ENCODE measurements at places on chromosomes 11 and 22.

GRCh38 chr22:45657701-45658100, 13.9 kb upstream of the ATXN10 start:
- DNase-seq, result no peak

DNA sequence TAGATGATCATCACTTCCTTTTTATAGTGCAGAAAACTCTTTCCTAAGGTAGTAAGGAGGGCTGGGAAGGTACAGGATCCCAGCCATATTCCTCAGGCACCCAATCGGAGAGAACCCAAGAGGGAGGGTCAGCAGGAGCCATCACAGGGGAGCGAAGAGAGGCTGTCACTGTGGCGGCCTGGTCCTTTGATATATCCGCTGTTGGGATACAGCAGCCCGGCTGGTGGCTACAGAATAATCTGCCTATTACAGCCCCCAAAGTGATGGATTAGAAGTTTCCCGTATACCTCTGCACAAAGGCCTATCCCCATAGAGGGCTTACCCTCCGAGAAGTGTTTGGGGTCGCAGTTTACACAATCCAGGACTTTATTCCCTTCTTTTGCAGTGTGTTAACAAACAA, 48.5 kb downstream of the OR4D9 start:
- DNase-seq, result no peak

DNA sequence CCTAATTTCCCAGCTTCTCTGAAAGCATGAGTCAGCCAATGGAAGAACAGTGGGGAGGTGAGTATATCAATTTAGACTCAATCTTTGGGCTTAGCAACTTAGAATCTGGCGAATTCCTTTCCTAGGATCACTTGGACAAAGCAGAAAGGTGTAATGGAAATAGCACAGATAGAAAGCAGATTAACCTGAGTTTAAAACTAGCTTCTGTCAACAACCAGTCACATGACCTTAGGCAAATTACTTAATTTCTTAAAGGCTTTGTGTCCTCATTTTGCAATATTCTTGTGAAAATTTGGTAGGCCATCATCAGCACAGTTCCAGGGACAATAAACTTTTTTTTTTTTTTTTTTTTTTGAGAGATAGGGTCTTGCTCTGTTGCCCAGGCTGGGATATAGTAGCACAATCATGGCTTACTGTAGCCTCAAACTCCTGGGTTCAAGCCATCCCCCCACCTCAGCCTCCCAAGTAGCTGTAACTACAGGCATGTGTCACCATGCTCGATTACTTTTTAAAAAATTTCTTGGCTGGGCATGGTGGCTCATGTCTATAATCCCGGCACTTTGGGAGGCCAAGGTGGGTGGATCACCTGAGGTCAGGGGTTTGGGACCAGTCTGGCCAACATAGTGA, 40.8 kb upstream of the PCF11 start:
- no peak for DNase-seq

DNA sequence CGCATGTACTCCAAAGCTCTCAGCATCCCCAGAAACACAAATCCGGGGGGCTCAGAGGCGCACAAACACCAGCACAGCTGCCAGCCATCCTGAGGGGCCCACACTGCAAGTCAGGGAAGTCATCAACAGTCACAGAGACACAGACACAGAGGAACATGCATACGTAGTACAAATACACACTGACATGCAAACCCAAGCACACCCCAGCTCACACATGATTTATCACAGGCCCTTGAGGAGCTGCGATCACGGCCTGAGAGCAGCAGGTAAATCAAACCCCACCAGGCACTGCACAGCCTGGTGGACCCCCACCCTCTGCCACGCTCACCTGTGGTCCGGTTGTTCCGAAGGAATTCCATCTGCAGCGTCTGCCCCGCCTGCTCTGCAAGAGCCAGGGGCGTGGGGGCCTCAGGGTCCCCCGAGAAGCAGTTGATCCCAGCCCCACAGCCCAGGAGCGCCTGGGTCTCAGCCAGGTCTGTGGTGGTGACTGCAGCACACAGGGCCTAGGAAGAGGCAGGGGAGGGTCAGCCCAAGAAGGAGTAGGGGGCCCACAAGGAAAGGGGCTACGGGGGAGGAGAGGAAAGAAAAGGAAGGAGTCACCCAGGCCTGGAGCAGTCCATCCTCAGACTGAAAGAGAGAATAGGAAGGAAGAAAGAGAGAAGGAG, 28.5 kb upstream of the PDE2A start:
- no peak for DNase-seq

- no peak for DNase-seq
Measured at GRCh38 chr11:8060801-8061554, 20.0 kb upstream of the TUB start.

DNA sequence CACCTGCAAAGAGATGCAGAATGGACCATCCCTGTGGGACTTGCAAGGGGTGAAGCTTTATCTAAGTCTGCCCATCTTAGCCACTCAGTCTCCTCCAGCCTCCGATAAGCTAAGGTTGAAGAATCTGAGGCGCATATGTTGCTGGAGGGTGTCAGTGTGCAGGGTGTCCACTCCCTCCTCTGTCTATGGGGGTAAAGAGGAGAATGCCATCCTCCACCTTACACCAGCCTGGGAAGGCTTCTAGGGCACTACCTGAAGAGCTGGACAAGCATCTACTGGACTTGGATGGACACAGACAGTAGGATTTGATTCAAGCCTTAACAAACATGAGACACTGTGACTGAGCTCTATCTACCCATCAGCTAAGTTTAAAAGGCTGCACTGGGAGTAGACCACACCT, 46.5 kb downstream of the TMEM123 start:
- DNase-seq, result no peak

- DNase-seq, result no peak
Measured at GRCh38 chr11:76596652-76597051, 73.9 kb downstream of the LRRC32 start.

- no peak for DNase-seq
Measured at GRCh38 chr11:35276396-35277145, 137.6 kb downstream of the CD44 start.

DNA sequence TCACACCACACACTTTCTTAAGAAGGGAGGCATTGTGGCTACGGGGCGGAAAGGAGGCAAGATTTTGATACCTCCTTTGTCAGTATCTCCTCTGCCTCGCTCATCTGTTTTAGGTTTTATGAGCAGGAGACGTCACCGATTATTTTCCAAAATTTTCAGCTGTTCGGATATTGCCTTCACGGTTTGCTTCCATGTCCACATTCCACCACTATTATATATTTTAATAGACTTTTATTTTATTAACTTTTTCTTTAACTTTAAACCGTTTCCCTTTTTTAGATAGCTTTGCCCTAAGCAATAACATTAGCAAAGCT, 33.7 kb upstream of the CREB3L1 start:
- DNase-seq, result no peak

DNA sequence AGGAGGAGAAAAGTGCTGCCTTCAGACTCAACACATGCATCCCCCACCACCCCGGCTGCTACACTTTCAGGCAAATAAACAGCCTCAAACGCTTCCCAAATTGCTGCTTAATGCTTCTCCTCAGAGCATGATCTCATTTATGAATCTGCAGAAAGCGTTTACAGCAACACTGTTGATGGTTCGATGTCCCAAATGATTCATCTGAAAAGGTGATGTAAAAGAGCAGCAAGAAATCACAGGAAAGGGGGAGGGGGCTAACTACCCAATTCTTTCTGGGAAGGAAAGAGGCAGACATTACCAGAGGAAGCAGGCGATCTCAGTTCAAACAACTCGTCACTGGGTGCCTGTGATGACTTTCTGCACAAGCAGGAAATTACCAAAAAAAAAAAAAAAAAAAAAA, 119.6 kb downstream of the TENM4 start:
- no peak for DNase-seq

DNA sequence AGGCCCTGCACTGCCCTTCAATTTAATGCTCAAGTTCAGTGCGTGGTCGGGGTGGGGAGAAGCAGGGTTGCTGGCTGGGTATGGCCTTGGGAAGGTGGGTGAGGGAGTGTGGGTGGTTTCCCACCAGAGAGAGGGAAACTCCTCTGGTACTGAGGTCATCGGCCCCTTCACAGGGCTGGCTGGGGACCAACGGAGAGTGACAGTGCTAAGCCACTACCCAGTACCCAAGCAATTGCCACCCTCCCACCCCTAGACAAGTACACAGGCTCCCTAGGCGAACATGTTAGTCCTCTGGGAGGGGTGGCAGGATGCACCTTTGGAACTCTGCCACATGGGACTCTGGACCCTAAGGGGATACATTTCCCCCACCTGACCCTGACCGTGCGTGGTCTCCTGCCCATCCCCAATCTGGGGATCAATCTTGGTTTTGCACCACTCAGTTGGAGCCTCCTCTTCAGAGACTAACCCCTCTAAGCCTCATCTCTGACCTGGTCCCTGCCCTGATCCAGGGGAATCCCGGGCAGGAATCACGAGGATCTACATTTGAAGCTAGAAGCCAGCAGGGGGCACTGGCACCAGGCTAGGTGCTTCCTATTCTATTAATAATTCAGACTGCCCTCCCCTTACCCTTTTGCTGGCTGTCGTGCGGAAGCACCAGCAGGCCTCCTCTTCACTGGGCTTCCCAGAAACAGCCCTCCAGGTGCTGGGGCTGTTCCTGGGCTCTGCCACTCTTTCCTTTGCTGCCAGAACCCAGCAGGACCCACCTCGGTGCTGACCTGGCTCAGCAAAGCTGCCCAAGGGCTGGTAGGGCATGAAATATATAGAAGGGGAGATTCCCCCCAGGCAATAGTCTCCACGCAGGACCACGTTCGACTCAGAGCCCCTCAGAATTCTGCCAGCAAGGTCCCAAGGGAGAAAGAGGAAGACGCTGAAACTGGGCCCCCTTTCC, 377.7 kb downstream of the TENM4 start:
- DNase-seq, result no peak

GRCh38 chr11:46363455-46364005, 16.3 kb downstream of the DGKZ start:
- no peak for DNase-seq

- DNase-seq, result no peak
Measured at GRCh38 chr22:26197425-26197824, 28.2 kb downstream of the SEZ6L start.

GRCh38 chr11:33162831-33163230, 1.6 kb upstream of the CSTF3 start:
- no peak for DNase-seq

GRCh38 chr11:126756421-126756820, 244.1 kb downstream of the KIRREL3 start:
- no peak for DNase-seq

DNA sequence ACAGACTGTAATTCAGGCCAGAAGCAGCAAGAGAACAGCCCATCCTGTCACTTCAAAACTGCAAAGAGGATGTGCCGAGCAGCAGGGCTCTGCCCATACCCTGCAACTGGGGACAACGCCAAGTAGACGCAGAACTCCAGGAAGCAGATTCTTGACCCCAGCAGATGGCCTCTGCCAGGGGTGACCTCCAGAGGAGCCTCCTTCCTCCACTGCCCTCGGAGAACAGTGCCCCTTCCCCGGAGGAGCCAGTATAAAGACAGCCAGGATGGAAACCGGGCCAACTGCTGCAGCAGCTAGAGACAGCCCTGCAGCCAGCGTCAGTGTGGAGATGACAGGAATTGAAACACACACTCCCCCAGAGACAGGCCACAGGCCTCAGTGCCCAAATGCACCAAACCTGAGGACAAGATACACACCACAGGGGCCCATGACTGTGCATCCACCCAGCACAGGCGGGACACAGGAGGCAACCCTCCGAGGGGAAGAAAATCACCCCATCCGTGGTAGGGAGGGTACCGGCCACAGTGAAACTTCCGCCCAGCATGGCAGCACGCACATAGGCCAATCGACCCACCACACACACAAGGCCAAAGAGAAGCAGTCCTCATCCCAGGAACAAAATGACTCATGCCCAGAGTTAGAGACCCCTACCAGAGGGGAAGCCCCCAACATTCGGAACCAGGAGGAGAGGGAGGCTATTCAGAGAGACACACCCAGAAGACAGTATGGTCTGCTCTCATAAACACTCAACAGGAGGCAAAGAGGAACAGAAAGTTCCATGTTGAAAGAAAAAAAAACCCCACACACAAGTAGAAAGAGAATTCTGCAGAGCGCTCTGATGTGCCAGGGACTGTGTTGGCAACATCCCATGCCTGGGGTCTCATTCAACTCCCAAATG, 5.6 kb downstream of the AHNAK start:
- DNase-seq, result peak; percentile 24

DNA sequence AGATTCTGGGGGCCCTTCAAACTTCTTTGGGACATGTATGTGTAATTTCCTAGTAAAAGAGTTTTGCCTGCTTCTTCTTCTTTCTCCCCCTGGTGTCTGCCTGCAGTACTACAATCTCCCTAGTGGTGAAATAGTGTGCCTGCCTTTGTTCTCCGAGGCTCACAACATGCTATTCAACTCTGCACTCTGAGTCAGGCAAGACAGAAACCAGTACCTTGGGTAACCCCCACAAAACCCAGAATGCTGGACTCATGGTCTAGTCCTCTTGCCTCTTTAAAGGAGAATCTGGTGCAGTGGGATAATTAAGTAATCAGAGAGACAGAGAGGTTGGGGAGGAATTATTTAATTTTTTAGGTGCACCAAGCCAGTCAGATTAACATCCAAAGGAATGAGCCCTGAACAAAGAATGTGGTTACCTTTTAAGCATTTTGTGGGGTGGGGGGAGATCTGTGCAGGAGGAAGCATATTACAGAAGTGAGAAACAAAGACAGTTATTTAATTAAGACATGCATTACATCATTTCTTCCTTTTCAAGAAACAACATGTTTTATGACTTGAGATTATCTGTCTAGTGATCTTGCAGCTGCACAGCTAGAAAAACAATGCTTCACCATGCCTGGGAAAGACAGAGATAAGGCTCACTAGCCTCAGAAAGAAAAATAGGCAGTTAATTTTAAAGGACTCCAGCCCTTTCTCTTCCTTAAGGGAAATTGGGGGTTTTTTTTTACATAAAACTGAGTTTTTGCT, 11.0 kb upstream of the MS4A6A start:
- DNase-seq, result no peak

Data from muscle of arm (tissue), 14 donors.